ENCODE measurements at places on chromosomes 2 and 18. TPM values are rescaled to one million over a fixed set of nuclear protein-coding genes. Genes with fewer than 3 reads are reported as not detected.

Gene SERPINB13
- total RNA-seq, result not detected

Gene IL36B
- total RNA-seq, result not detected

GRCh38 chr2:234548695-234549420, 52.0 kb upstream of the ARL4C start:
- no peak for DNase-seq

Gene ABCB11
- 4.6 TPM for total RNA-seq

GRCh38 chr18:50819027-50819727, 639 bp downstream of the MRO start:
- DNase-seq, result peak; percentile 60

DNA sequence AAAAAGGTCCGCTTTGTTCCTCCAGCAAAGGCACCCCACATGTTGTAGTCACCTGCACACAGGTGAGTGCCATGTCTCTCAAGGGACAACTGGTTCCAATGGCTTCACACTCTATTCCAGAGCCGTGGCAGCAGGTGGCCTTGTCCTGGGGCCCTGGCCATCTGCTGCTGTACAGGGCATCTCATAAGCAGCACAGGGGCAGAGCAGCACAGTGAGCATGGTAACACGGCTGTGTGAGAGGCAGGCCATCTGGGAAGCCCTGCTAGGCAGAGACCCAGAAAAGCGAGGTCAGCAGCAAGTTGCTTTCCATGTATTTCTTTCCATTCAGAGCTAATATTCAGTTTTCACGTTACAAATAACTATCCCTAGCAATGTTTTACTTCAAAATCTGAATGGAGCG, 54.7 kb downstream of the CMPK2 start:
- no peak for DNase-seq

Gene LRRTM1
- 0.12 TPM for total RNA-seq

- DNase-seq, result no peak
Measured at GRCh38 chr2:240413813-240414429, 21.5 kb upstream of the GPC1 start.

Gene KCNG2
- 0.19 TPM for total RNA-seq

DNA sequence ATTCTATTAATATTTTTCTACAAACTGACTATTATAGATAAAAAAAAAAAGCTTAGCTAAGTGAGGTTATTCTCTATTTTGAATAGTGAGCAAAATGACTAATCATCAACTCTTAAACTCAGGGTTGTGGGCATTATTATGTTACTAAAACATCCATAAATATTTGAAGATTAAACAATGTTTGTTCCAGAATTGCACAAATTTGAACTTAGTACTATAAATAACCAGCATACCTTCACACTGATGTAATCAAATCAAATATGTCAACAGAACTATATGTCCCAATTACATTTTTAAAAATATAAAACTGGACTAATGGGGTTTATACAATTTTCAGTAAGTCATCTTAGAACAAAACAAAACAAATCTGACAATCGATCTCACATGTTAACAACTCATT, 800.9 kb downstream of the LRP1B start:
- DNase-seq, result no peak

Gene RTP5
- not detected for total RNA-seq
